Glutamatergic neuron (in vitro differentiated cells): ENCODE measurements at places on chromosomes 3 and 15. TPM values are rescaled to one million over a fixed set of nuclear protein-coding genes. Genes with fewer than 3 reads are reported as not detected.

DNA sequence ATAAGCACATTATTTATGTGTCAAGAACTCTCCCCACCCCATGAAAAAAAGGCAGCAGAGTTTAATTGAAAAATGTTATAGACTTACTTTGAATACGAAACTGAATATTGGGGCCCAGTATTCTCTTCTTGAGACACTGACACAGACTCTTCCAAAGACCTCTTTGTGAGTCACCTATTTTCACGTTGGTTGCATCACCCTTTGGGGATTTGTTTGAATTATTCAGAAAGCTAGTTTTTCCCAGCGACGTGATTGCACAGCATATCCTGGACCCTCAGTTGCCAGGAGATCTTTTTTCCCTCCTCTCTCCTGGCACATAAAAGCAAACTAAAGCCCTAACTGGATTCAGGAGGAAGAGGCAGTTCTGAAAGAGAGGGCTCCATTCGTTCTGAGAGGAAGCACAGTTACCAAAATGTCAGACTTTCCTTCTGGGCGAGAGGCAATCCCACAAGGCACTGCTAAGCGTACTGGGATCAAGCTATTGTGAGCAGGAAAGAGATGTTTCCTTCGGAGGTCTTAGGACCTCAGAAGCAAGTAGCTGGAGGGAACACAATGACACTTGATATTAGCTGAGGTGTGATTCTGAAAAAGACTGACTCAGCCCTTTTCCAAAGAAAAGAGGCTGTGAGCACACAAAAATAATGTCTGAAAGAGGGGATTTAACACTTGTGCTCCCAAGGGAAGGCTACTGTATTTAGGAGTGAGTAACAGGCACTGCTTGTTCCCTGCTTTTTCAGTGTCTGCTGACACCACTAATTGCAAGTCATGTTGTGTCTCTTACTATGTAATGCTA is 65.8 kb upstream of the CADPS start:
- no peak for DNase-seq
- peak overlapping the region; percentile 67 for H3K4me3 ChIP-seq
- H3K4me1 ChIP-seq = peaks cover 24% of the 10 kb centered on the region
- H3K27me3 ChIP-seq = no peaks in the 10 kb centered on the region
- peak overlapping the region; percentile 95 for H3K27ac ChIP-seq

PARP9 gene
- total RNA-seq = 0.27 TPM

GRCh38 chr15:36769098-36769497 is 189.7 kb downstream of the CDIN1 start:
- no peak overlapping the region for H3K27ac ChIP-seq
- no peaks in the 10 kb centered on the region for H3K27me3 ChIP-seq
- DNase-seq = no peak
- H3K36me3 ChIP-seq = no peaks in the 10 kb centered on the region
- H3K4me3 ChIP-seq = no peak overlapping the region

DNA sequence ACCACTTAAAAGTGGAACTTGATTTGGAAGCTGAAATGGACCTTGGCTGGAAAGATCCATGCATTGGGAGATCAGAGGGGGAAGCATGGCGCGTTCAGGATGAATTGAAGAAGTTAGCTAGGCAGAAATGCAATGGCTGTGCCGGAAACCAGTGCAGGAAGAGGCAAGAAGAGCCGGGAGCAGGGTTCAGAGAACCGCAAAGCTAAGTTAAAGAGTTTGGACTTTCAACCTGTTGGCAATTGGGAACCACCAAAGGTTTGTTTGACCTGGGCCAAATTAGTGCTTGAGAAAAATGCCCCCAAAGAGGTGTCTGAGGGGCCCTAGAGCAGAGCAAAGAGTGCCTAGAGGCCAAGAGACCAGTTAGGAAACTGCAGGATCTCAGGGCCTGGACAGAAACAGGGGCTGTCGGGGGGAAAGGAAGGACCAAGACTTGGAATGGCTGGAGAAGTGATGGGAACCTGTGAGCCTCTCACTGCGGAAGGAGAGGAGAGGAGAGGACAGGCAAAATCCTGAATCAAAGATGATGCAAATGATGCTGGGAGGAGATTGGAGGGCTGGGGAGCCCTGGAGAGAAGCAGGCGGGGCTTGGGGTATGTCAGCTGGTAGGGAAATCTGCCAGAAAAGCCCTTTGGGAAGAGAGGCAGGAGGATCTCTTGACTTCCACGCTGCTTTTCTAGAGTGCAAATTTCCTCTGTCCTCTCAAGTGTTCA is 49.3 kb downstream of the FAM174B start:
- no peak for DNase-seq
- H3K36me3 ChIP-seq = peaks cover 37% of the 10 kb centered on the region
- no peak overlapping the region for H3K27ac ChIP-seq
- H3K27me3 ChIP-seq = peaks cover 3% of the 10 kb centered on the region
- H3K4me1 ChIP-seq = no peaks in the 10 kb centered on the region

GRCh38 chr15:40100947-40101905 is 7.5 kb downstream of the BMF start:
- peak overlapping the region; percentile 38 for H3K27ac ChIP-seq
- peaks cover 6% of the 10 kb centered on the region for H3K27me3 ChIP-seq
- no peak for DNase-seq
- H3K4me3 ChIP-seq = no peak overlapping the region

- no peaks in the 10 kb centered on the region for H3K4me1 ChIP-seq
- no peaks in the 10 kb centered on the region for H3K36me3 ChIP-seq
- DNase-seq = no peak
- H3K4me3 ChIP-seq = no peak overlapping the region
- no peak overlapping the region for H3K27ac ChIP-seq
These were observed 1218.9 kb downstream of the ROBO2 start for GRCh38 chr3:78258798-78259197.

DNA sequence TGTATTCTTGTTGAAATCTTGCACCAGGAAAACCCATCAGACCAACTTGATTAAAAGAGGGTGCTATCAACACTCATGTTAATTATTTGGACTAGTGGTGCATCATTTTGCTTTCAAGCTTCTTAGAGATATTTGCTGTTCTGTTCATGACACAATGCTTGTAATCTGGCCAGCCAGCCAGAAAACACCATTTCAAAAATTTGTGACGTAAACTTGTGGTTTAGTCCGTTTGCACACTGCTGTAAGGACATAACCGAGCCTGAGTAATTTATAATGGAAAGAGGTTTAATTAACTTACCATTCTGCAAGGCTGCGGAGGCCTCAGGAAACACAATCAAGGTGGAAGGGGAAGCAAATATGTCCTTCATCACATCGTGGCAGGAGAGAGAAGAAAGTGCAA is 374.3 kb upstream of the TGFBR2 start:
- no peak overlapping the region for H3K4me3 ChIP-seq
- H3K27ac ChIP-seq = peak overlapping the region; percentile 21
- H3K4me1 ChIP-seq = peaks cover 23% of the 10 kb centered on the region
- no peaks in the 10 kb centered on the region for H3K27me3 ChIP-seq

- H3K4me3 ChIP-seq = no peak overlapping the region
- H3K4me1 ChIP-seq = peaks cover 34% of the 10 kb centered on the region
- no peaks in the 10 kb centered on the region for H3K36me3 ChIP-seq
- no peak overlapping the region for H3K27ac ChIP-seq
- DNase-seq = no peak
These were observed 279.2 kb downstream of the GABRG3 start for GRCh38 chr15:27250223-27250622.

DNA sequence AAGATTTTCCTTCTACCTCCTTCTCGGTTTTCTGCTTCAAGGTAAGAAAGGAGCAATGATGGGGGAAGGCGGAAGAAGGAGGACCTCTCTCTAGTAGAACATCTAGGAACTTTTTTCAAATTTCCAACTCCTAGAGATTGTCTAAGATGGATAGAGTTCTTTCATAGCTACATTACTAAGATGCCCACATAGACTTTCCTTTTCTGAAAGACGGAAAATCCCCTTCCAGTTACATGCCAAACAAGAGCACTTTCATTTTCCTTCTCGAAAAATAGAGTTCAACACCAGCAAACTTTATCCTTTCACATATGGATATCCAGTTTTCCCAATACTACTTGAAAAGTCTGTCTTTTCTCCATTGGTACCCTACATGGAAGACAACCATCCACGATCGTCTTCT is 692 bp downstream of the HTR3E start:
- H3K4me3 ChIP-seq = no peak overlapping the region
- DNase-seq = no peak
- H3K27ac ChIP-seq = no peak overlapping the region
- H3K36me3 ChIP-seq = no peaks in the 10 kb centered on the region

TSPAN3 gene
- total RNA-seq = 190 TPM

DNA sequence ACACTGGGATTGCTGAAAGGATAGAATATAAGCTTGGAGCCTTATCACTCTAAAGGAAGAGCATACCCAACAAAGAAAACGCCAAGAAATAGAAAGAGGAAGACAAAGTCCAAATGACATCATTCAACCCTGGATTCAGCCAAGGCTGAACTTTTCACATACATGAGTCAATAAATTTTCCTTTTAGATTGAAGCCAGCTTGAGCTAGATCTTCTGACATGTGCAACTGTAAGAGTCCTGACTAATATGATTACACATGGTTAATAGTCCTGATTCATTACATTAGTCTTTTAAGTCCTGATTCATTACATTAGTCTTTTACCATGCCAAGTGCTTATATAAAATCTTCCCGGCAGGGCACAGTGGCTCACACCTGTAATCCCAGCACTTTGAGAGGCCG is 13.6 kb upstream of the DENND6A start:
- H3K27me3 ChIP-seq = peaks cover 4% of the 10 kb centered on the region
- H3K4me1 ChIP-seq = no peaks in the 10 kb centered on the region
- H3K27ac ChIP-seq = no peak overlapping the region
- no peak for DNase-seq

- H3K4me3 ChIP-seq = no peak overlapping the region
- no peaks in the 10 kb centered on the region for H3K36me3 ChIP-seq
- peaks cover 6% of the 10 kb centered on the region for H3K4me1 ChIP-seq
- H3K27ac ChIP-seq = no peak overlapping the region
These were observed 167.6 kb downstream of the EPHA3 start for GRCh38 chr3:89275001-89275400.

CPN2 gene
- total RNA-seq = not detected

METTL6 gene
- 25.9 TPM for total RNA-seq

DNA sequence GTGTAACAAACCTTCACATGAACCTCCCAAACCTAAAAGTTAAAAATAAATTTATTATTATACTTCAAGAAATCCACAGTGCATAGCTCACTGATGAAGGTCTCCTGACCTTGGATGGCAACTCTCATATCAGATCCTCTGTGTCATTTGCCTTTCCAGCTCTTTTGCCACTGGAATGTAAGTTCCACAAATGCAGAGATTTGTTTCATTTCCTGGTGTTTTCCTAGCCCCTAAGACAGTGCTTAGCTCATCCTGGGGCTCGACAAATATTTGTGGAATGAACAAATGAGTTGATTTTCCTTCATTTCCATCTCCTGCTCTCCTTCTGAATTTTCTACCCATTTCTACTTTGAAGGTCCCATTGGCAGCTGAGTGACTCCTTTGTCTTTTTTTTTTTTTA is 56.0 kb downstream of the FRMD4B start:
- H3K27me3 ChIP-seq = no peaks in the 10 kb centered on the region
- H3K4me1 ChIP-seq = no peaks in the 10 kb centered on the region
- no peak overlapping the region for H3K27ac ChIP-seq
- no peak overlapping the region for H3K4me3 ChIP-seq

GUCA1C gene
- not detected for total RNA-seq

RETNLB gene
- not detected for total RNA-seq
